Transverse colon (tissue), 4 donors: ENCODE measurements at places on chromosomes 7 and 10. TPM values are rescaled to one million over a fixed set of nuclear protein-coding genes. Genes with fewer than 3 reads are reported as not detected.

- no peak for DNase-seq
Measured at GRCh38 chr7:42207420-42207819, 29.6 kb downstream of the GLI3 start.

Gene ATRNL1
- 18.4 TPM for total RNA-seq

Gene SAMD8
- 26.6 TPM for total RNA-seq

DNA sequence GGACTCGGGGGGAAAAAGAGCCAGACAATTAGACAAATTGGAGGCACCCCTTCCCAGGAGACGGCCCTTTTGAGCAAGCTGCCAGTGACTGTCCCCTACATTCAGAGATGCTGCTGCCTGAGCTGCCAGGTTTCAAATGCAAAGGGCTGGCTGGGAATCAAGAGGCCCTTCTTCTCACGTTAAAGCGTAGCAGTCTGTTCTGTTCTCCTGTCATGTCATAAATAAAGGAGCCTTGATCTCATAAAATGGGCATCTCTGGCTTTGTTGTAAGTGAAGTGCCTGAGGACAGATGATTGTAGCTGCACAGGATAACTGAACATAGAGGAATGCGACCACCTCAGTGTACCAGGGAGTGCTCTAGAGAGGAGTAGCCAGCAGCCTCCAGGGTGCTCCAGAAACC lies 917.9 kb downstream of the GRID1 start:
- no peak for DNase-seq

- peak; percentile 58 for DNase-seq
Measured at GRCh38 chr10:69348816-69349541, 67.7 kb downstream of the TACR2 start.

GRCh38 chr7:149734791-149735075 lies 38.7 kb downstream of the ZNF467 start:
- no peak for DNase-seq

GRCh38 chr7:149261316-149261828 lies 624 bp upstream of the ZNF783 start:
- no peak for DNase-seq

DNA sequence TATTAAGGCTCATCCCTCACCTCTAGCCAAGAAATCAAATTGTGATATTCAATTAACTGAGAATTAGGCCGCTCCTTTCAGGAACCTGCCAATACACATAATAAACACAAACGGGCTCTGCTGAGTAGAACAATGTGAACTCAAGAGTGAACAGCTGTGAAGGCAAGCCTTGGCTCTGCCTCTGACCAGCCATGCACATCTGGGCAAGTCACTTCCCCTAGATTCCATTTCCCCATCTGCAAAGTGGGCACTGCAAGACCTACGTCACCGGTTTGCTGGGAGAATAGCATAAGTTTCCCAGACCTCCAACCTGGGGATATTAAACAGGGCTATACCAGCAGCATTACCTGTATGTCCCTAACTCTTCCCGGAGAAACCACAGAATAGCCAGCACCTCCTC lies 355.2 kb downstream of the TNS3 start:
- no peak for DNase-seq

- no peak for DNase-seq
Measured at GRCh38 chr10:78618050-78618449, 450.7 kb upstream of the ZMIZ1 start.

DNA sequence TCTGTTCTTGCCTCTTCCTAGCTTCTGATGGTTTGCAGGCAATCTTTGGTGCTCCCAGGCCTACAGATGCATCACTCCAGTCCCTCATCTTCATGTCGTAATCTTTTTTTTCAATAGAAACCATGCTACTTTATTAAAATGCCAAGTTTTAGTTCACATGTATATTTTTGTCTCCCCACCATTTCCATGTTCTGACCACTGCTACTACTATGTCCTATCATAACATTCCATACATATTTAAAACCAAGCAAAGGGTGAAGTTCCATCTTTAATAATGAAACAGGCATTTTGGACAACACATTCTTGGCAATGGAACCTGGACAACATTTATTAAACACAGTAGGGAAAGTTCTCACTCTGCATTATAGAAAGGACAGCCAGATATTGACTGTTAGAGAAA lies 58.8 kb downstream of the ZNF518A start:
- no peak for DNase-seq

- DNase-seq = peak; percentile 79
Measured at GRCh38 chr10:91163869-91164474, 56.5 kb upstream of the PCGF5 start.

Gene PNLIPRP2
- 4.2 TPM for total RNA-seq

DNA sequence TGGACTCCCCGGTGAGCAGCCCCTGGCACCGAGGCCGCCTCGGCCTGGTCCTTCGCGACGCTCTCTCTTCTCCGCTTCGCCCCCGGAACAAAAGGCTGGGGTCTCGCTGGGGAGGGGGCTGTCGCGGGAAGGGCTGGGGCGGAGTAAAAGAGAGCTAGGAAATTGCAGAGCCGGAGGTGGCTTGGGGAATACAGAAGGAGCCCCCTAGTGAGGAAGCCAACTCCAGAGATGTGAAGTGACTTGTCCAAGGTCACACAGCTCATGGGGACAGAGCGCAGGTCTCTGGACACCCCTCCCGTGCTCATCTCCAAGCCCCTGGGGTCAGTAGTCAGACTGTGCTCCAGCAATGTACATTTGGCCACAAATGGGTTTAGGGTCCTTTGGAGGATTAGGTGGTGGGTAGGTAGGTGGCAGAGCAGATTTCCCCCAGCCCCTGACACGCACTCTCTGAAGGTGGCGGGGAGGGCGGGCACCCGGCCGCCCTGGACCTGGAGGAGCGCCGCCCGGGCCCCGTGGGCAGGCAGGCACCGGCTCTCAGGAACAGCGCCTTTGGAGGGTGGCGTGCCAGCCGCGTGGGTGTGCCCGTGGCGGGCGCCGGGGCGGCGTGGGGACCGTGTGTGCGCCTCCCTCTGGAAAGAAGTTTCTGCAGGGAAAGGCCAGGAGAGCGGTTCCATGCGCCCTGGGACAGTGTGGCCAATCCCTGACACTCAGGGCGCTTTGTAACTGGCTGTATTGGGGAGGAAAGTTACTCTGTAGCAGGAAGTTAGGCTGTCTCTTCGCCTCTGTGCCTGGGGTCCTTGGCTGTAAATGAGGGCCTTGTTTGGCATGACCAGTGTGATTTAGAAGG lies 910 bp downstream of the WIPF3 start:
- peak; percentile 58 for DNase-seq
